CD4-positive, alpha-beta T cell treated with Interferon alpha-2 for 1 hour (primary cell): ENCODE measurements at places on chromosomes 5 and 9.

DNA sequence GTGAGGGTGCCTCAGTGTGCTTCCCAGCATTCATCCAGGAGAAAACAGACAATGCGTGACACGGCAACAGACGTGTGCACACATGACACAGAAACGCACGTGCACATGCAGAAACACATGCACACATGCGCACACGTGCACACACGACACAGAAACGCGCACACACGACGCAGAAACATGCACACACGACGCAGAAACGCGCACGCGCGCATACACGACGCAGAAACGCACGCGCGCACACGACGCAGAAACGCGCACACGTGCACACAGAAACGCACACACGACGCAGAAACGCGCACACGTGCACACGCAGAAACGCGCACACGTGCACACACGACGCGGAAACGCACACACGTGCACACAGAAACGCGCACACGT lies 16.5 kb downstream of the TPPP start:
- no peak for DNase-seq

- no peak for DNase-seq
Measured at GRCh38 chr5:39628348-39628747, 203.6 kb upstream of the DAB2 start.

- DNase-seq: no peak
Measured at GRCh38 chr9:74643303-74643923, 146.3 kb downstream of the RORB start.

GRCh38 chr9:124388275-124389048 lies 26.8 kb downstream of the PSMB7 start:
- no peak for DNase-seq

GRCh38 chr9:108311745-108312144 lies 544.0 kb downstream of the ACTL7B start:
- no peak for DNase-seq

GRCh38 chr5:17223367-17224185 lies 6.1 kb downstream of the BASP1 start:
- DNase-seq: no peak
